Right renal pelvis (tissue), 4 donors: ENCODE measurements at places on chromosomes 1 and 21.
A peak's percentile ranks its signal among the peaks of the same experiment; 100 is the strongest.

GRCh38 chr1:85582687-85583591, 2.4 kb downstream of the CCN1 start:
- DNase-seq = no peak

- no peak for DNase-seq
Observed at GRCh38 chr1:42186152-42186551, 21.6 kb upstream of the GUCA2A start.

DNA sequence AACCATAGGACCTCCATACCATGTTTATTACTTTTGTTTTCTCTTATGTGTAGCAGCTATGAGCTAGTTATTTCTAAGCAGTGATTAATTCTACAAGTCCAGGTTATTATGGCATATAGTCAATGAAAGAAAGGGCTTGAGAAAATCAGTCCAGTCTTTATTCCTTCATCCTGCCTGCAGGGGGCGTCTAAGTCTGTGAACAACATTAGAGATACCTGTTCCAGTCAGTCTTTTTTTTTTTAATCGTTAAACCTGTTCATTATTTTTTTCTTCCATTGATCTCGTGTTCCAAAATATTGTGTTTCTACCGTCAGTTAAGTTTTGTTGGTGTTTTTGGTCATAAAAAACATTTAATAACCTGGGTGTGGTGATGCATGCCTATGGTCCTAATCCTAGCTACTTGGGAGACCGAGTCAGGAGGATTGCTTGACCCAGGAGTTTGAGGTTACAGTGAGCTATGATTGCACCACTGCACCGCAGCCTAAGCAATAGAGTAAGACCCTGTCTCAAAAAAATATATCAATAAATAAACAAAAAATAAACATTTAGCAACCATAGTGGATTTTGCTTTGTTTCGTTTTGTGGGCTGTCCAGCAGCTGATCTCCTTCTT, 29.4 kb upstream of the CD2 start:
- peak; percentile 14 for DNase-seq

DNA sequence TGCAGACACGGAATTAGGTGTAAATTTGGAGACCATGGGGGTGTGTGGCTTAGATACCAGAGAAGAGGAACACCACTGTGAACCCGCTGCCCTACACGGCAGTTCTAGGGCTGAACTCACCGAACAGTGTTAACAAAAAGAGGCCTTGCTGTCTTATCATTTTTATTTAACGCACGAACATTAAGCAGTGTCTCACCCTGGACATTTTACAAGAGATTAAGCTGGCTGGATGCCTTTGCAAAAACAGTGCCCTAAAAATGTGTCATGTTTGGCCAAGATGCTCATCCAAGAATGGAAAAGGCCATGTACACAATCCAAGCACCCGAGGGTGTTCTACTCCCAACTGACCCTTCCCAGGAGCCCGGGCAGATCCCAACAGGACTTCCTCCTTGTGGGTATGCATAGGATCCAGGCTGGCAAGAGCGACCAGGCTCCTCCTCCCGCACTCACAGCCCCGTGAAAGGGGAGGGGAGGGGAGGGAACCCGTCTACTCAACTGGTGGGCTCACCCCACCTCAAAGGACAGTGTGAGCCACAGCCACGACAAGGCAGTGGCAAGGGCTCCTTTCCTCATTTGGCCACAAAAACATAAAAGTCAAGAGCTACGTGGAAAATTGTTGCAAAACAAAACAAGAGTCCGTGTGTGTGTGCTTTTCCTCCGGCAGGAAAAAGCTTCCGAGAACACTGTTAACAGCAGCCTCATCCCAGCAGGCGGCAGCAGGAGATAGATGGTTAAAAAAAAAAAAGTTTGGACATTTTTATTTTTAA, 20.3 kb downstream of the C2CD2 start:
- no peak for DNase-seq

DNA sequence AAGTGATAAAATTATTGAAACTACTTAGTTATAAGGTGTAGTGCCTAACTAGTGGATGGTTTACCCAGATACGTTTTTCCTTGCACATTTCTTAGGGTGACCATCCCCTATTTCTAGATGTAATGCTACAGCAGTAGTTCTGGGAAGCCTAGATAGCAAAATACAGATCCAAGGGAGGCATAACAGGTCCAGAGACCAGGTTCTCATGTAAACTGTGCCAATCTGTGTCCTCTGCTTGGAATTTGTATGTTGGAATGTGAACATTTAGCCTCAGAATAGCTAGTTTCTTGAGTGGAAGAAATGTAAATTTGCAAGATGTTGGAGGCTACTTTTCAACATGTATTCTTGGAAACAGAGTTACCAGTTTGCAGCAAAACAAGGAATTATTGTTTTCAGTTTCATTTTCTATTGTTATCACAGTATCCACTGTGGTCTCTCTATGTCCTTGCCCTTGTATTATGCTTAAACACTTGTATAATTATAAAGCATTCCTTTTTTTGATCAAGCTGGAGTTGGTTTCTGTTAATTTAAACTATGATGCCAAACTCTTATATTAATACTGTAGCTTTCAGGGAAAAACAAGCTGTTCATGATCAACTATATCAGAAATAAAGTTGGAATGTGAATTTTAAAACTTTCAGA, 102.0 kb upstream of the BRINP3 start:
- no peak for DNase-seq

GRCh38 chr1:204694145-204694544, 8.6 kb upstream of the LRRN2 start:
- DNase-seq = no peak

- DNase-seq = no peak
Observed at GRCh38 chr1:25099343-25099951, 132.9 kb downstream of the SYF2 start.

- DNase-seq = no peak
Observed at GRCh38 chr1:192477630-192478029, 97.9 kb upstream of the RGS1 start.

DNA sequence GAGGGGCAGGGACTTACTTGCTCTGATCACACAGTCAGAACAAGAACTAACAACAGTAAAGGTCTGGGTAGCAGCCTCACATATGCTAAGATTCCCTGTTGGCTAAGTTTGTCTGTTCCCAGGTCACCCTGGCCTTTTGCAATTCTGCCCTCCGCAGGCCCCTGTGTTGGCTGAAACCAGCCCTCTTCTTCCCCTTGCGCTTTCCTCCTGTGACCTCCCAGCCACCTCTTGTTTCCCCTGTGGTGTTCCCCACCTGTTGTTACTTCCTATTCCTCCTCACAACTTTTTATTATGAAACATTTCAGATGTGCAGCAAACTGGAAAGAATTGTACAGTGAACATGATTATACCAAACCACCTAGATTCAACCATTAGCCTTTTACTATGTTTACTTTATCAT, 23.4 kb downstream of the MAPKAPK2 start:
- DNase-seq = no peak

DNA sequence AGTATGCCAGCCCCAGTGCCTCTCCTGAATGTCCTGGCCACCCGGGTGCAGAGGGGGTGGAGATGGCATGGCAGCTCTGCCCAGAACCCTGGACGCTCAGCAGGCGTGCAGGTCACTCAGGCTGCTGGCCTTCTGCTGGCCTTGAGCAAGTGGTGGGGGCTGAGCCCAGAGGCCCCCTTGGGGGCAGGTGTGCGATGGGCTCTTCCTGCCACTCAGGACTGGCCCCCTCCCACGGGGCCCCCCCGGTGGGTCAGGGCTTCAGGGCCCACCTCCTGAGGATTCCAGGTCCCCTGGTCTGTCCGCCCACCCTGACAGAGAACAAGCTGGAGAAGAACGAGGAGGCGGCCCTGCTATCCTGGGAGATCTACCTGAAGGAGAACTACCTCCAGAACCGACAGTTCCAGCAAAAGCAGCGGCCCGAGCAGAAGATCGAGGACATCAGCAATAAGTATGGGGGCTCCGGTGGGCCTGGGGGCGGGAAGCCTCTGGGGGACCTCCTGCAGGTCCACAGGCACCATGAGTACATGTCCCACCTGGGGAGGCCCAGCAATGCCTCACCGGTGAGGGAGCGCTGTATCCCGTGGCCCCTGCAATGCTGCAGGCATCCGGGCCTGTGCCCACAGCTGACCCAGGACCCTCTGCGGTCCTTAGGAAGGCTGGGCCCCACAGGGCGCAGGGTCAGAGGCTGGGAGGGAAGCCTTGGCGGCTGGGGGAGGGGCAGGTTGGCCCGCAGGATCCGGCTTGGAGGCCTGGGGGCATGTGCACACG, 37.0 kb upstream of the LRRC3 start:
- DNase-seq = no peak

DNA sequence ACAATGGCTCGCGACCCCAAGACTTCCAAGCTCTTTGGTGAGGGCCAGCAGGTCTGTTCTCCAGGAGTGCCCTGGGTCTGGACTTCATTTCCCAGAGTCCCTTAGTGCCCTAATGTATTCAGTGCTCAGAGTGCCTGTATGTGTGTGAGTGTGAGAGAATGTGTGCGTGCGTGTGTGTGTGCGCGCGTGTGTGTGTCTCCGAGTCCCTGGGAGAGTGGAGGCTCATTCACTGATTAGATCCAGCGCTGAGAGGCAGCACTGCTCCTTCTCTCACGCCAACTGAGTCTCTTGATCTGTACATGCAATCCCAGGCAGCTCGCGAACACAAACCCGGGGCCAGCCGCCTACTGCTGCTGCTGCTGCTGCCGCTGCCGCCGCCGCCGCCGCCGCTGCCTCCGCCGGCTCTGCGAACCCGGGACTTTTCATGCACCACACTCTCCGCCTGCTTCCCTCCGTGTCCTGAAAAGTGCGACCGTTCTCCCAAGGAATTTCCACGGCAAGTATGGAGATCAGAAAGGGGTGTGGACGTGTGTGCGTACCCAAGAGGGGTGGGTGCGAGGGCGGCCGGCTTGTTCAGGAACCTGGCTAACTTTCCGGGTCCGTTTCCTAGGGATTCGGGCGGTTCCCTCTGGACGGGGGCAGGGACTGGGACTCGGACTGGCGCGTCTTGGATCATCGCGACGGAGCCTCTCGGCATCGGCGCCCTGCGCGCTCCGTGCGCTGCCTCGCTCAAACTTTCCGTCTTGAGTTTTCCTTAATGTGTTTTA, at the start of gene RNF220:
TSS of gene RNF220 (plus strand) at position 225 of the 767 bp plus-strand sequence.
- no peak for DNase-seq
